ENCODE measurements at places on chromosomes 2 and 18.

- no peak for DNase-seq
Observed at GRCh38 chr18:64037812-64038414, 68.0 kb downstream of the SERPINB8 start.

GRCh38 chr2:44937688-44938240 is 3.7 kb upstream of the SIX3 start:
- no peak for DNase-seq

GRCh38 chr2:196987298-196987648 is 60.8 kb upstream of the PGAP1 start:
- DNase-seq, result no peak

GRCh38 chr2:177075254-177075653 is 137.3 kb upstream of the HNRNPA3 start:
- no peak for DNase-seq

- DNase-seq, result no peak
Observed at GRCh38 chr2:175648577-175649063, 353.4 kb downstream of the LNPK start.

- no peak for DNase-seq
Observed at GRCh38 chr18:60534538-60534937, 162.0 kb upstream of the MC4R start.

GRCh38 chr2:88932686-88933085 is 241.2 kb downstream of the RPIA start:
- no peak for DNase-seq

GRCh38 chr18:2555895-2556294 is 15.4 kb downstream of the METTL4 start:
- no peak for DNase-seq

GRCh38 chr18:6866552-6867085 is 137.1 kb downstream of the ARHGAP28 start:
- no peak for DNase-seq

GRCh38 chr2:240896394-240896793 is 438 bp upstream of the MAB21L4 start:
- no peak for DNase-seq

DNA sequence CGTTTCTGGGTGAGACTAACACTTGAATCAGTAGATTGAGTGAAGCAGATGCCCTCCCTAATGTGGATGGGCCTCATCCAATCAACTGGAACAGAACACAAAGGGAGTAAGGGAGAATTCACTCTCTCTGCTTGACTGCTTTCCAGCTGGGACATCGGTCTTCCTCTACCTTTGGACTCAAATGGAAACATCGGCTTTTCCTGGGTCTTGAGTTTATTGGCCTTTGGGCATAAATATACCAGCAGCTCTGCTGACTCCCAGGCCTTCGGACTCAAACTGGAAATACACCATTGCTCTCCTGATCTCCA is 311.6 kb downstream of the STK39 start:
- DNase-seq, result no peak

- no peak for DNase-seq
Observed at GRCh38 chr2:190794377-190794776, 86.2 kb upstream of the GLS start.

- DNase-seq, result no peak
Observed at GRCh38 chr2:158378926-158379325, 77.6 kb downstream of the CCDC148 start.

Data from stimulated activated CD8-positive, alpha-beta memory T cell treated with anti-CD3 and anti-CD28 coated beads, Interleukin-4, amount 100 ng/mL, for 24 hours (primary cell).